ENCODE measurements at places on chromosomes 1 and 21.

- no peak for DNase-seq
Observed at GRCh38 chr1:15507278-15507677, 16.7 kb downstream of the CASP9 start.

DNA sequence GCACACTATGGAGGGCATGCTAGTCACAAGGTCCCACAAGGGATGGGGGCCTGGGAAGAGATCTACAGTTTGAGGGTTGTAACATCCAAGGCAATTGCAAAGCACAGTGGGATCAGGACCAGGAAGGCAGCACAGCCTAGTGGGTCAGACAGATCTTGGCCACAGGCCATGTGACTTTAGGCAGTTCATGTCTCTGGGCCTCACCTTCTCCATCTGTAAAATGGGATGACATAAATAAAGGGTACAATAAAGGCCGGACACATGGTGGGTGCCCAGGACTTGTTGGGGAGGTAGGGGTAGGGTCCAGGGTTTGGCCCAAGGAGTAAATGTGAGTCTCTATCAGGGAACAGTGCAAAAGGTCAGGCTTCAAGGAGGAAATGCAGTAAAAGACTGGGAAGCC lies 18.1 kb upstream of the IGSF21 start:
- no peak for DNase-seq

GRCh38 chr1:228898582-228898992 lies 163.3 kb downstream of the RHOU start:
- DNase-seq, result no peak

- no peak for DNase-seq
Observed at GRCh38 chr1:238265866-238266265, 375.1 kb upstream of the ZP4 start.

All from brain pericyte (primary cell).